Stimulated activated CD4-positive, alpha-beta T cell treated with anti-CD3 and anti-CD28 coated beads, Interleukin-12 subunit alpha, Interleukin-12 subunit beta, amount 100 ng/mL, for 24 hours (primary cell): ENCODE measurements at places on chromosomes 4 and X.

GRCh38 chr4:57148831-57149505, 38.8 kb upstream of the IGFBP7 start:
- DNase-seq, result no peak

DNA sequence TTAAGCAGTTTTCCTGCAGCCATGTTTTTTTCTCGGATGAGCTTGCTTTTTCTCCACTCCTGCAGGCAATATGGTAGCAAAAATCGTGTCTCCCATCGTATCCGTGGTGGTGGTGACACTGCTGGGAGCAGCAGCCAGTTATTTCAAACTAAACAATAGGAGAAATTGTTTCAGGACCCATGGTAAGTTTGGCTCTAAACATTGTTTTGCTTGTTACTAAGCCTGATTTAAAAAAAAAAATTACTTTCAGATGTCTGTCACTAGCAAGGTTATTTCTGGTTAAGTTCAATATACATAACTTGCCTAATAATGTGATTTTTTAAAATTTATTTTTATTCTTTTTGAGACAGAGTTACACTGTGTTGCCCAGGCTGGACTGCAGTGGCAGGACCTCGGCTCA, 17.5 kb upstream of the GYG2 start:
- DNase-seq, result no peak

- no peak for DNase-seq
These were observed 1.5 kb downstream of the GSX2 start for GRCh38 chr4:54101190-54102041.

DNA sequence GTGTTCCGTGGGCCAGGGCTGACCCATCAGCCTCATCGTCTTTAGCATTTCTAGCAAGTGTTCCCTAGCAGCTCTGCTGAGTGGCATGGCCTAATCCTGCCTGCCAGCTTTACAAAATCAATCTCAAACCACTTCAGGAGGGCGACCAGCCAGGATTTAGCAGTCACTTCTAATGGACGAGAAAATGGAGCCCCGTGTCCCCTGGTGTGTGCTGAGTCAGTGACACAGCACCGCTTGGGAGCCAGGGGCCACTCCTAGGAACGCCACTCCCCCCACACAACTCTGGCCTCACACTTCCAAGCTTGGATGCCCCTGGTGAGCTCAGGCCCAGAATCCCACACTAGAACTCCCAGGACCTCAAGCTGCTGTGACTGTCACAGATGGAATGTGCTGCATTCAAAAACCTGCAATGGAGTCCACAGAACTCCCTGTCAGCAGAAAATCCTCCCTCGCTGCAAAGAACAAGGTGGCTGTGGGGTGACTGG, 311.2 kb upstream of the GATB start:
- no peak for DNase-seq

DNA sequence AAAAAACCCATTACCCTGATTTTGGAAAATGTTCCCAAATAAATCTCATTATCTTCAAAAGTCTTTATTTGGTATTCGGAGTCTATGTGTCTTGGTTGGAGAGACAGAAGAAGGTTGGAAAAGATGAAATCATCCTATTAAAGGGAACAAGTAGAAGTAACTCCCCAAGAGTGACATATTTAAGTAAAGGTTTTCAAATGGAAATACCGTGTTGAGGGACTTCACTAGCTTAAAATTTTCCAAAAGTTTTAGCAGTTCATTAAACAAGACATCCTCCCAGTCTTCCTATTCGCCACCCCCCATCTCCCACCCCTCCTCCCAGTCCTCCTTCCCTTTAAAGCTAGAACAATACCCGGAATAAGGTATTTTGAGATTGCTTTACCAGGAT, 62.7 kb upstream of the CCDC160 start:
- DNase-seq, result no peak
